B cell (primary cell): ENCODE measurements at places on chromosomes 5 and 9.

DNA sequence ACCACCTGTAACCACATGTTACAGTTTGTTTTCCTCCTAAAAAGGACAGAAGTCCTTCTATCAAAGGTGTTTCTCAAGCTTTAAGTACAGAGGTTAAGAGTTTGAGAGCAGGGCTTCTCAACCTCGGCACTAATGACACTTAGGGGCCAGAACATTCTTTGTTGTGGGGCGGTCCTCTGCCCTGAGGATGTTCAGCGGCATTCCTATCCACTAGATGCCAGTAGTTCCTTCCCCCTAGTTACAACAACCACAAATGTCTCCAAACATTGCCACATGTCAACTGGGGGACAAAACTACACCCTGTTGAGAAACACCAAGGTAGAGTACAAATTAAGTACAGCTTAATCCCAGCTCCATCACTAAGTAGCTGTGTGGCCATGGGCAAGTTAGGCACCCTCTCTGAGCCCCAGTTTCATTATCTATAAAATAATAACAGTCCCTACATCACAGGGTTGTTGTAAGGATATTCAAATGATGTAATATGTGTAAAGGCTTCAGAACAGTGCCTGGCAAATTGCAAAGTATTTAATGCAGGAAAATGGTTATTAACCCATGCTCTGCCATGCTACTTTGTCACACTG lies 44.6 kb downstream of the PIP5K1B start:
- DNase-seq = no peak

GRCh38 chr5:38926121-38926520 lies 80.3 kb downstream of the OSMR start:
- DNase-seq = no peak

DNA sequence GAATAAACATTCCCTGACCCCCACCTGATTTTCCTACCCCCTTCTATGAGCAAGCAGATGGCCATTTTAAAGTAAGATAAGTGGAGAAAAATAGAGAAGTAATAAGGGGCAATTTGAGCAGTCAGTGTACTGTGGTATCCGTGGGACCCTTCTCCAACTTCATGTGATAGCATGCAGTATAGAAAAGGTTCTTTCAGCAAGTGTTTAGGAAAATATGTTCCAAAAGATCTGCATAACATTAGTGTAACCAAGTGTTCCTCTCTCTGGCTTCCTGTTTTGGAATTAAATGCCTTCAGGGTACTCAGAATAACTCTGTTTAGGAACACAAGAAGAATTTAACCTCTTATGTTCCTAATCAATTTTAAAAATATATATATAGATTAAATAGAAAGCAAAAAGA lies 134.9 kb downstream of the ATG10 start:
- DNase-seq = no peak

DNA sequence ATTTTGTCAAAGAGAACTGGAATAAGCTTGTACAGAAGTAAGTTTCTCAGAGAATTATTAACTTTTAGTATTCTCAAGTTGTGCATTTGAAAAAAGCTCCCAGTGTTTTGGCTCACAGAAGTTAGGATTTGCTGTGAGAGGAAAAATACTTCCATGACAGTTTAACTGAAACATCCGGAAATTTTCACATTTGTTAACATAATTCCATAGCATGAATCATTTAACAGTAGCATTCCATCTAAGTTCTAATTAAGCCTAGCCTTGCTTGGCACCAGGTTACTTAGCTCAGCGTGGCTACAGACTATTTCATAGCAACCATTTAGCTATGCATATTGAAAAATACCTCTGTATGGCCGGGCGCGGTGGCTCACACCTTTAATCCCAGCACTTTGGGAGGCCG lies 90.8 kb downstream of the LNPEP start:
- DNase-seq = no peak

- DNase-seq = no peak
Observed at GRCh38 chr9:26500471-26500870, 392.1 kb downstream of the CAAP1 start.

- no peak for DNase-seq
Observed at GRCh38 chr9:123157221-123157620, 111.2 kb downstream of the STRBP start.

DNA sequence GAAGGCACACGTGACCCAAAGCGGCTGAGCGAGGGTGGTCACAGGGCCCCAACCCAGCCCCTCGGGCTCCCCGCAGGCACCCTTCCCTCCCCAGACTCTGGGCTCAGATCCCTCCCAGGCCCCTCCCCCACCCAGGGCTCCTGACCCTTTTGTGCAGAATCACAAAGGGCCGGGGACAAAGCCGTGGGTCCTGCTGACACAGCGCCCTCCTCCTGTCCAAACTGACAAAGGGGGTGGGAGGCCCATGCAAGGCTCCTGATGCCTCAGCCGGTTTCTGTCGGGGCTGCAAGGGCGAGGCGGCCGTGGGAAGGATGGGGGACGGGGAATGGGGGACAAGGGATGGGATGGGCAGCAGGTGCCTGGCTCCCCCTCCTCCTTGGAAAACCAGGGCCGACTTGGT lies 43.5 kb upstream of the UBAC1 start:
- no peak for DNase-seq

GRCh38 chr5:82684165-82684564 lies 393.0 kb downstream of the TMEM167A start:
- no peak for DNase-seq

DNA sequence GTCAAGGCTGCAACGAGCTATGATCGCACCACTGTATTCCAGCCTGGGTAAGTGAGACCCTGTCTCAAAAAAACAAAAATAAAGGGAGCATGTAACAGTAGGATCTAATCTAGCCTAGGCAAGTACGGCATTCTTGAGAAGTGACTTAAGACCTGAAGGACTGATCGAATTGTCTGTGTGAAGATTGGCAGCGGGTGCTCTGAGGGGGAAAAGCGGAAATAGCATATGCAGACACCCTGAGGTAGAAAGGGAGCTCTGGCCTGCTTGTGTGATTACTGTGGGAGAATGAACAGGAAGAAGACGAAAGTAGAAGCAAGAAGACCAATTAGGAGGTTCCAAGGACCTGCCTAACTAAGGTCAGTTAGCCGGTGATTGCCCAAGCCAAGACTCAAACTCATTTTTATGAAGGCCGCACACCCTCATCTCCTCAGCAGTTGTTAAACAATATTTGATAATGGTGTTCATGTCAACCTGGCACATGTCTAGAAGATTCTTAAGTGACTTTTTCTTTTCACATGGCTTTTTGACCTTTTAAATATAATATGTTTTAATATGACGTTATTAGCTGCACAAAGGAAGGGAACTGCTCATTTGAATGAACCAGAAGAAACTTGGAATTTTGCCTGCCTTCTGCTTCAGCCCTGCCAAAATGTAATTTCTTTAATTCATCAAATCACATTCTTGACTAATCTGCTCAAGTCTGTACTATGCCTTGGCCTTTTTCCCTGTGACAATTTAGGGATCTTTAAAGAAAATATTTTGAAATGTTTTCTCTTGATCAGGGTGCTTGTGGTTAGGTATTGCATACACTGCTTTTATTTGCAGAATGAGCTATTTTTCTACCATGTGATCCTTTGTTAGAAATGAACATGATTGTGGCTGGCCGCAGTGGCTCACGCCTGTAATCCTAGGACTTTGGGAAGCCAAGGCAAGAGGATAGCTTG lies 289.2 kb upstream of the DMRT1 start:
- no peak for DNase-seq

GRCh38 chr5:131209506-131210150 lies 38.9 kb downstream of the LYRM7 start:
- peak; percentile 94 for DNase-seq

GRCh38 chr5:166341740-166342337 lies 1949.6 kb upstream of the WWC1 start:
- no peak for DNase-seq

GRCh38 chr9:121240472-121241135 lies 27.4 kb upstream of the GSN start:
- no peak for DNase-seq

- no peak for DNase-seq
Observed at GRCh38 chr5:39158127-39158593, 61.2 kb downstream of the FYB1 start.

DNA sequence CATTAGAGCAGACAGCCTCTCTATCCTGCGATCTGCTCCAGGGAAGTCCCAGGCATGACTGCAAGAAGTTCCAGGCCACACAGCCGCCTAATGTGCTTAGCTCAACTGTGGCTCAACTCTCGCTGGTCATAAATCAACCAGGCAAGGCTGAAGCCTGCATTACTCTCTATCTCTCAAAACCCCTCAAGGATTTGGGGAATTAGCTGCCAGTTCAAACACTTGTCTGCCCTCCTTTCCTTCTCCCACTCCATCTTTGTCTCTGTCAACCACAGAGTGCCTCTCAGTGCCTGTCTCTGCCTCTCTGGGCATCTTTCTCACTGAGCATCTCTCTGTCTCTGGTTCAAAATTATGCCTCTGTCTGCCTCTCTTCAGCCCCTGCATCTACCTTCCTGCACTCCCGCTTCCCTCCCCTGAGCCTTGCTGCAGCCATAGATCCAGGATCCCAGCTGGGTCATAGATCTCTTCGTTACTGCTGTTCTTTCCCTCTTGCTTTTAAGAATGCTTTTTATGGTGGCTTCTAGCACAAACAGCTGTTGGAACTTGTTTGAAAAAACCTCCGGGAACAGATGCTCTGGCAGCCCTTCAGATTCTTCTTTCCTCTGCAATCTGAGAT lies 27.9 kb upstream of the GALNT10 start:
- no peak for DNase-seq

DNA sequence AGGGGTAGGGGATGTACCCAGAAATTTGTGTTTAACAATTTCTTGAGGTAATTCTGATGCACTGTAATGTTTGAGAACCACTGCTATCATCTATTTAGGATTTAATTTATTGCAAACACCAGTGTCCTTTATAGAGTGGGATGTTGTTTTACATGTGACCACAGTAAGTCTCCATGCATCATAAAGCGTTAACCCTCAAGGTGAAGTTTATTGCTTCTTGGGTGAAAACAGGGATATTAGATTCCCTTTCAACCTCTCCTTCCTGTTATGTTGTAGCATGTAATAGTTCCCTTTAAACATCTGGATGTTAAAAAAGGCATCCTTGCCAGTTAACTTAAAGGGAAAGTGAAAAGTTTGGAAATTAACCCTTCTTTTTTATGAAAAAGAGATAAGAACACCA lies 35.8 kb upstream of the ATG10 start:
- no peak for DNase-seq

DNA sequence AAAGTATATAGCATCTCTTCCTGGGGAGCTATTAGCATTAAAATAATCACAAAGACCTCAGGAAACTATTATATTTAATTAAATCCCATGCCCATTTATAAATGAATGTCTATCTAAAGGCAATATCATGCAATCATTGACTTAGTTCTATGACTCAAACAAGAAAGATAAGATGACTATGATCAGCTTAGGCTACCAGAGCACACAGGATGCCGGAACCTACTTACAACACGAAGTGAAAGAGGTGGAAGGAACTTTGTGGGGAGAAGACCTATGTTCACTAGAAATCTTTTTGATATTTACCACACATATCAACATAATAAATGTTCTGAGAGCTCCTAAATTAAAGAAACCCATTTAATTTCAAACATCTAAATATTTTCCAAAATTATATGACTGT lies 344.2 kb upstream of the CYLC2 start:
- DNase-seq = no peak

DNA sequence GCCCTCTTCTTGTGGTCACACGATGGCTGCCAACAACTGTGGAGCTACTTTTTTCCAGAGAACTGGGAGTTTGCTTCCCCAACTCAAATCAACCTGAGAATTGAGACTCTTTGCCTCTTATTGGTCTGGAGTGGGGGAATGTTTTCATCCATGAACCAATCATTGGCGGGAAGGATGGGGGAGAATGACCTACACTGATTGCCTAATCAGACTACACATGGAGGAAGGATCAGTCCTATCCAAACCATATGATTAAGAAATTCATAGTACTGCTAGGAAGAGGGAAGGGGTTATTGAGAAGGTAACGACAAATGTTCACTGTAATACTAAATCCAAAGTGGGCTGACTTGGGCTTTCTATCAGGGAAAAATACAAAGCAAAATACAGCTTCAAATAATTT lies 7.9 kb upstream of the KIF2A start:
- no peak for DNase-seq

GRCh38 chr5:39452846-39453245 lies 28.1 kb upstream of the DAB2 start:
- no peak for DNase-seq

- peak; percentile 17 for DNase-seq
Observed at GRCh38 chr5:83472508-83473345, 1.2 kb downstream of the VCAN start.

GRCh38 chr9:97997330-97998276 lies 14.5 kb downstream of the ANP32B start:
- no peak for DNase-seq

GRCh38 chr5:67416986-67417385 lies 220.4 kb upstream of the CD180 start:
- no peak for DNase-seq

GRCh38 chr9:69380301-69380700 lies 55.3 kb downstream of the ENTREP1 start:
- DNase-seq = no peak

DNA sequence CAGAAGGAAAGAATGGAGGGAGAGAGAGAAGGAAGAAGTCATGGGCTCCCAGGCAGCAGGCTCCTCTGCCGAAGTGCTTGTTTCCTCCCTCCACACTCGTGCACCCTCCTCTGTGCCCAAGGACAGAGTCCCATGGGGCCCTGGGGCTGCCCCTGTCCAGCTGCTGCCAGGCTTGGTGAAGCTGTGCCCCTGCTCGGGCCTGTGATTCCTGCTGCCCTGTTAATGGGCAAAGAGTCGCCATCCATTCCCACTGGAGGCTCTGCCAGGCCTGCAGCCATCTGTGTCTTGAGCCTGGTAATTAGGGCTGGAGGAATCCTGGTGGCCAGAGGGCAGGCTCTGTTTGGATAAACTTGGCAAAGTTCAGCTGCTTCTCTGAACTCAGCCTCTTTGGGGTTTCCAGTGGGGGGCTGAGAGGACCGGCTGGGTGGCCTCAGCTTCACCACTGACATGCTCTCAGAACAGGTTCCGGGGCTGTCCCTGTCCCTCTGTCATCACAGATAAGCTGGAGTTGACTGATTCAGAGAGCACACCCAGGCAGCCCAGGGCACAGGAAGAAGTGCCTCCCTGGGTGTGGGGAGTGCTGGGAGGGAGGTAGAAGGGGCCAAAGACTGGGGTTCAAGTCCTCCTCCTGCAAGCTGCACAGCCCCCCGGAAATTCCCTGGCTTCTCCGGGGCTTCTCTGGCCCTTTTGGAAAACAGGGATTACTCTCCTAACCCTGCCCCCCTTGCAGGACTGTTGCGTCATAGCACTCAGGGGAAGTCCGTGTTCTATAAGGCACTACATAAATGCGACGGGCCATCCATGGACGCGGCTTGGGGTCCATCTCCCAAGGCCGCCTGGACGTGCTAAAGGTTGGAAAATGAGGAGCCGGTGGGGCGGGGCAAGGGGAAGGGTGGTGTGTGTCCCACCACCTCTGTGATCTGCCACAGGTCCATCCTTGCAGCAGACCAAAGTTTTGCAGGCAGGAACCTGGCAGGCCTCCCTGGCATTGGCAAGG lies 154.8 kb downstream of the PAX5 start:
- no peak for DNase-seq

GRCh38 chr9:134937164-134937555 lies 19.4 kb upstream of the FCN1 start:
- DNase-seq = no peak

GRCh38 chr5:120564013-120564412 lies 99.9 kb downstream of the PRR16 start:
- DNase-seq = no peak
